ENCODE measurements at places on chromosomes 16 and 17. TPM values are rescaled to one million over a fixed set of nuclear protein-coding genes. Genes with fewer than 3 reads are reported as not detected.

DNA sequence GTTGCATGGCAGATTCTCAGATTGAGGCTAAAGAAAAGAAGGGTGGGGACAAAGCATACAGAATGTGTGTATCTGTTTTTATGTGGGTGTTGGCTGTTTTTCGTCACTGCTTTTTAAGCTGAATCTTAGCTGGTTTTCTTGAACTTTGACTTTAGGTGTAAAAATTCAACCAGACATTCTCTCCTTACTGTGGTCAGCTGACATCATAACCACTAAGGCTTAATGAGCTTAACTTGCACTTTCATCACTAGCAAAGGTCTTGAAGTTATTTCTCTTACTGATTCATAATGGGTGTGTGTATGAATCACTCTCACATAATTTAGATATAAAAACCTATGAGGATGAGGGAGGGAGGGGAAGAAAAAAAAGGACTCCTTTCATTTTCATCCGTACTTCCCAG is 4.0 kb upstream of the CDC6 start:
- DNase-seq, result no peak

GRCh38 chr16:85522308-85522841 is 90.7 kb upstream of the GSE1 start:
- DNase-seq, result no peak

GRCh38 chr16:87713451-87714229 is 52.1 kb downstream of the KLHDC4 start:
- DNase-seq, result no peak

- DNase-seq, result no peak
Measured at GRCh38 chr17:39092692-39093230, 58.7 kb downstream of the PLXDC1 start.

- no peak for DNase-seq
Measured at GRCh38 chr16:4206680-4207079, 35.2 kb downstream of the SRL start.

DNA sequence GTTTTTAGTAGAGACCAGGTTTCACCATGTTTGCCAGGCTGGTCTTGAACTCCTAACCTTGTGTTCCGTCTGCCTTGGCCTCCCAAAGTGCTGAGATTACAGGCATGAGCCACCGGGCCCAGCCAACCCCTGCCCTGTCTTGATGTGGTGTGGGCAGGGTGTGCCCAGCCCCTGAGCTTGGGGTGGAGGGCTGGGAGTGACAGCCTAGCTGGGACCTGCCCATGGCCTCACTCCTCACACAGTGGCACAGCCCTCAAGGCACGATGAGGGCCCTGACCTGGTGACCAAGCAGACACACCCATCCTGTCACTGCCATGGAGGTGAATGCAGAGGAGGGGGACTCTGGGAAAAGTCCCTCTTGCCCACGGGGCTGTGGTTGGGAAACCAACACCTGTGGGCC is 3.0 kb downstream of the IL32 start:
- DNase-seq, result no peak

- DNase-seq, result no peak
Measured at GRCh38 chr16:31513126-31513525, 4.9 kb upstream of the RUSF1 start.

DNA sequence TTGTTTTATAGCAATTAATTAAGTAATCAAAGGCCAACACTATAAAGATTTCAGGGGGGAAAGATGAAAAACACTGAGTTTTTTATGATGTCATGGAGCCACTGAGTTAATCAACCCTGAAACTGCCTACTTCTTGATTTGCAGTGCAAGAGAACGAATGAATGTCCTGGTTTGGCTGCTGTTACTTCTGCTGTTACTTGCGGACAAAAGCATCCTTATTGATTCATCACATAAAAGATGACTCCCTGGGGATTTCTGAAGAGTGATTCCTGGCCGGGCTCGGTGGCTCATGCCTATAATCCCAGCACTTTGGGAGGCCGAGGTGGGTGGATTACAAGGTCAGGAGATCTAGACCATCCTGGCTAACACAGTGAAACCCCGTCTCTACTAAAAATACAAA is 10.9 kb upstream of the SPNS3 start:
- DNase-seq, result no peak

DNA sequence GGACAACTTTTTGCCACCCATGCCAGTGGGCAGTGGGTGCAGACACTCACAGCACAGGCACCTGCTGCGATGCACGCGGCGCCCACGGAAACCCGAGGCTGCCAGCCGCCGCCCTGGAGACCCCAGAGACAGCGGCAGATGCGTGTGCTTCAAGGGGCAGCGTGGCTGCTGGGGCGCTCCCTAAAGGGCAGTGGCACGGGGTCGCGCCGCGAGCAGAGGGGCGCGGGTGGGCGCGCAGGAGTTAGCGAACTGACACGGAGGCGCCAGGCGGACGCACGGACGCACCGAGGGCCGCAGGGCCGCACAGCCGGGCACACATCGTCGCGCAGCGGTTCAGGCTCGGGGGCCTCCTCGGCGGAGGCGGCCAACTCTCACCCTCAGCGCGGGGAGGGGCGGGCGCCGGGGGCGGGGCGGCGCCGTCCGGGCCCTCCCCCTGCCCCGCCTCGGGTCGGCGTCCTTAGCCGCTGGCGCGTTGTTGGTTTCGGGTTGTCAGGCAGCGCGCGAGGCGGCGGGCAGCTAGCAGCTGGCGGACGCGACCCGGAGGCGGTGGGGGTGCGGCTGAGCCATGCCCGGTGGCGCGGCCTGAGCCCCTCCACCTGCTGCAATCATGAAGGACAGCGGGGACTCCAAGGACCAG is at the start of gene KIF19:
TSS of gene KIF19 (plus strand) at position 484 of the 637 bp plus-strand sequence. CDS start at position 608, 124 bp downstream.
- DNase-seq, result peak; percentile 75

DNA sequence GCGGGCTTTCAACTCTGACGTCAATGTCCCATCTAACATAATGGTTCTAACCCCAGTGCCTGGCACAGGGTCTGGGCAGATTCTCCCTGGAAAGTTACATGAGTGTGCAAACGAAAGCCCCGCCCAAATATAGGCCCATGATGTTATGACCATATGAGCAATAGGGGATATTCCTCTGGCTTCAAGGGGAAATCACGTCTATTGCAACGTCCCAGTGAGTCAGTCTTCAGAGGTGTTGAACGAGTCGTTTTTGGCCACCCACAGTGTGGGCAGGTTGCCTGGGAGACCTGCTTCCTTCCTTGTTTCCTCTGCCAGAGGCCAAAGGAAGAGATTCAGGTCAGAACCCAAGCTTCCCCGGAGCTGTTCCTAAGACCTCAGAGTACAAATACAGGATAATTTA is 30.3 kb downstream of the PIK3R5 start:
- peak; percentile 81 for DNase-seq

USP43 gene
- 4.3 TPM for total RNA-seq

SBK1 gene
- 1.9 TPM for total RNA-seq

IL21R gene
- 3.9 TPM for total RNA-seq

SENP3 gene
- 57.6 TPM for total RNA-seq

GPR139 gene
- total RNA-seq, result not detected

GGT6 gene
- 5.6 TPM for total RNA-seq

SOX8 gene
- total RNA-seq, result 0.81 TPM

Measured in upper lobe of right lung (tissue), 1 donor.